ENCODE measurements at places on chromosomes 16 and 17.

- no peak for DNase-seq
Observed at GRCh38 chr16:72974142-72974769, 73.7 kb downstream of the ZFHX3 start.

DNA sequence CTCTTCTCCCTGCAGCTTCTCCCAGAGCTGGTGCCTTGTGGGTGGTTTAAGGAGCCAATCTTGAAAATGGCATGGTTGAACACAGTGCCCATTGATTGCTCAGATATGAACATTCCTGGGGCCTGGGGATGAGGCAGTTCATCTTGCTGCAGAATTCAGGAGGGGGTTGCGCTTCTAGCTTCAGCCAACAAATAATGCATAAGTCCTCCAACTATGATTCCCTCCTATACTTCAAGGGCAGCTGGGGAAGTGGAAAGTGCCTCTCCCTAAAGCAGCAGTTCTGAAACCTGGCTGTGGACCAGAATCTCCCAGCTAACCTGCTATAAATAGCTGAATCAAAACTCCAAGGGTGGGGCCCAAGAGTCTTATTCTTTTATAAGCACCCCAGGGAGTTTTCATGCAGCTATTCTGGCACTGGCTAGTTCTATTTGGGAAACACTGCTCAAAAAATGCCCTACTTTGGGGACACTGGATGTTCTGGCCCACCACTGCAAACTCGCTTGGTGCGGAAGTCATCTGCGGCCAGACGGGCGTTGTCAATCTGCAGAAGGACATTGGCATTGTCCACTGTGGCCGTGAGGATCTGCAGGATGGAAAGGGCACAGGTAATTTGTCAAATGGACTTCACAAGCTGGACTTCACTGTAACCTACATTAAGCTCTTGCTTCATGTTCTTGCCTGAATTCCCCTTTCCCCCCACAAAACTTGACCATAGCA lies 130.3 kb downstream of the CCDC144A start:
- no peak for DNase-seq

DNA sequence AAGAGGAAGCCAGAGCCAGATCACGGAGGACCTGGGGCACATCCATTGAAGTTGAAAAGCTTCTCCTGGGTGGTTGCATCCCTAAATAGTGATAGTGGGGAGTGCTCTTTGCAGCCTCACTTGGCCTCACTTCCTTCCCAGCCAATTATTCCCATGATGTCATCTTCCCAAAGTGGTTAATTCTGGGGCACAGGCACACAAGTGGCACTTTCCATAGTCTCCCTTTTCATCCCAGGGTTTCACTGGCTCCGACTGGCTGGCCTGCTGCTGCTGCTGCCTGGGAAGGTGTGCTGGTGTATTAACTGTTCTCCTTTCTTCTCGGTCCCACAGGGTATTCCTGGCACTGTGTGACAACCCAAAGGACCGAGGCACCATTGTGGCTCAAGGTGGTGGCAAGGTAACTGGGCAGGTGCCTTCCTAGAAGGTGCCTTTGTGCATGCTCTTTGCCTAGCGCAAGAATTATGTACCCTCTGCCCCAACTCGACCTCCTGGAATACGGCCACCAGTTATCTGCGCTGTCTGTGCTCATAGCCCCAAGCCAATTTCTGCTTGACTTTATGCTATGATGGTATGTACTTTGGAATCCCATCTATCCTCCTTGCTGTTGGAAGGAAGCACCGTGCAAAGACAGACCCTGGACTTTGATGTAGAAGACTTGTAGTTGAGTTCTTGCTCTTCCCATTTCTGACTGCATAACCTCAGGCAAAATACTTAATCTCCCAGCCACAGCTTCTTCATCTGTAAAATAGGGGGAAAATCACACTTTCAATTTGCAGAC lies 18.4 kb downstream of the SLC35G3 start:
- no peak for DNase-seq

DNA sequence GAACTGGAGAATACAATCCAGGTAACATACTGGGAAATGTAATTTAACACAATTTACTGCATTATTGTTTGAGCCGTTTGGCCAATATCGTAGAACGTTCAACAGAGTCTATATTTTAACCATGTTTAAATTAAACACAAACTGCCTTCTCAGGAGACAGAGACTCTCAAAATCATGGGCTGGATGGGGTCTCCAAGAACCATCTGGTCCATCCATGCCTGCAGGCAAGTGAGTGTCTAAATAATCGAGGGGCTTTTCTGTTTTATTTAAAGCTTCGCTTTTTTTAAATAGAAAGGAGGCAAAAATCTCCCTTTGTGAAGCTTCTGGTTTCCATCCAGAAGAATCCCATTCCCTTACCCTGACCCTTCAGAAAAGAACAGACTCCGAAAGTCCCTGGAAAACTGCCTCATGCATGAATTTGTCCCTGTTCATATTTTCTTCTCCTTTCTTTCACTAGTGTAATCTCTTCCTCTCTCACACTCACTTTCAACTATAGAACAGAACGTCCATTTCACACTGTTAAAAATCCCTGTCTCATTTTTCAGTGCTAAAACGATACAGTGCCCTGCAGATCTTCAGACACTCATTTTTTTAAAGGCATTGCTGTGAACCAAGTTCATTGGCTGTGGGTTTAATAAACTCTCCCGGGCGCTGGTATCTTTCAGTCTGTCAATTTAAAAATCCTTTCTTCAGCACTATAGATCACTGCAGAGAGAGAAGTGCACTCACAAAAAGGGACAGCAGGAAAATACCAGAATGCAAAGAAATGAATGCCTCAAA lies 111.4 kb upstream of the TOM1L1 start:
- no peak for DNase-seq

DNA sequence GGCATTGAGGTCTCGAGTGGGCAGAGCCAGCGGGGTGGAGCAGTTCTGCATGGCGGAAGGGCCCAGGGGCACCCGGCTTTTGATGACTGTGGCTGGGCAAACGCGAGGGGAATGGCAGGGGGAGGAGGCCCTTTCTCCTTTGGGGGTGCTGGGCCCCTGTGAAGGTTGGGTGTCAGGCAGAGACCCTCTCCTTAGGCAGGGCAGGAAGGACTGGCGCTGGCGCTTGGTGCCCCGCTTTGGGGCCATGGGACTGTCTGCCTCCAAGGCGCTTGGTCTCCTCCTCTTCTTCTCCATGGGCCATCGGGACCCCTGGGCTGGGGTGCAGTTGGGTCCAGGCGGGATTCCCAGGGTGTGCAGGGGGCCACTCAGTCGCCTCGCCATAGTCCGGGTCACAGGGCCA lies 12.8 kb upstream of the GFAP start:
- no peak for DNase-seq

DNA sequence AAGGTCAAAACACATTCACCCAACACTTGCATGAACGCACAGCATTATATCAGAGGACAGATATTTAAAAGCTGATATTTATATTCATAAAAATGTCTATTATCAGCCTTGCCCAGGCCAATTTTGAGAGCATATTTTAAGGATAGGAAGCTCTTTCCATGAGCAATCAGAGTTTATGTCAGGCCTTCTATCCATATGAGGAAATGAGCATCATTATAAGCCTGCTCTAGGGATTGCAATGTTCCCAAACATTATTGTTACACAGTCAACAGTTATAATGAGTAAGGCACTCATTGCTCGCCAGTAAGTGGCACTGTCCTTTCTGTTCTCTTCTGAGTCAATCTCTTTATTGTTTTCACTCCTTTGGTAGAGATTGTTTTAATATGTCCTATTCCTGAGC lies 37.7 kb upstream of the DYNLRB2 start:
- DNase-seq: no peak

GRCh38 chr17:69870091-69870530 lies 204.9 kb upstream of the KCNJ16 start:
- DNase-seq: no peak

- peak; percentile 60 for DNase-seq
Observed at GRCh38 chr17:7237761-7238419, 1.4 kb downstream of the PHF23 start.

- no peak for DNase-seq
Observed at GRCh38 chr17:17077861-17078732, 35.8 kb downstream of the MPRIP start.

- DNase-seq: no peak
Observed at GRCh38 chr17:19332371-19333131, 30.0 kb downstream of the B9D1 start.

DNA sequence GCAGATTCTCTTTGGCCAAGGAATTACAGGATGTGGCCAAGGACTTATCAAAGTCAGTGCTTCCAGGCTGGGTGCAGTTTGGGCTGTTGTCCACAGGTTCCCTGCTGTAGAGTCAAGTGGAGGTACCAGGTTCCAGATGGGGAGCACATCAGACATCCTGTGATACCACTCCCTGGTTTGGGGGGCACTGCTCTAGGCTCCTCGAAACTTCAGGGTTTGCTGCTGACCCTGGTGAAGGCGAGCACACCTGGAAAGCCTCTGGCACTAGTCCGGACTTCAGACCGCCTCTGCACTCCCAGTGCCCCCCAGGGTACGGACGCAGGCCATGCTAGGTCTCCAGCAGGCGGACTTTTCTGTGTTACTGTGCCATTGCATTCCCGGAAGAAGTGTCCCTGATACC lies 10.7 kb downstream of the SLC47A1 start:
- DNase-seq: no peak

DNA sequence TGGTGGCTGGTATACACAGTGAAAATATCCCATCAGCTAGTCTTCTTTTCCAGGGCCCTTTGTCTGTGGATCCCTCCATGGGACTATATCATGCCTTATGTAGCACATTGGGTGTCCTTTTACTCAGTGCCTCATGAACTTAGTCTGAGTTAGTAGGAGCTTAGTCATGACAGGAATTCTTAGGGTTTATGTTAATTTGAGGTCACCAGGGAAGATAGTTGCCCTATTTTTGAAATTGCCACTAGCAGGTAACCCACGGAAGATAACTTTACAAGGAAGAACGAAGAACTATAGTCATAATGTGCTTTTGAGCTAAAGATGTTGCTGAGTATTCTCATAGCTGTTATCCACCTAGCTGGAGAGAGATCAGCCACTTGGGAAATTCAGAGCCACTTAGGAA lies 14.8 kb upstream of the PLK1 start:
- DNase-seq: no peak

DNA sequence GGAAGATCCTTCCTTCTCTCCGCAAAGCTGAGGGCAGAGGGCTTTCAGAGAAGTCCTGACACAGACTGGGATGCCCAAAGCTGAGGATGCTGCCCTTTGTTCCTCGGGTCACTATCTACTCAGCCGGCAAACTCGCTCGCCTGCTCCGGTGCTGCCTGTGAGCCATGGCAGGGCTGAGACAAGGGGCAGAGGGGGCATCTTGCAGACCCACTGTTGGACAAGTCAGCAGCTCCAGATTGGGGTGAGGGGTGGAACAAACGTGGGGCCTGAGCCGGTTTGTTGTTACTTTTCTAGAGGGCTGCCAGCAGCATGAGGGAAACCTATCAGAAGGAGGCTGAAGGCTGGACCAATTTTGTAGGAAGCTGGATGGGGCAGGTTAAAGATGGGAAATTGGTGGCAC lies 47.1 kb upstream of the PIK3R6 start:
- no peak for DNase-seq

DNA sequence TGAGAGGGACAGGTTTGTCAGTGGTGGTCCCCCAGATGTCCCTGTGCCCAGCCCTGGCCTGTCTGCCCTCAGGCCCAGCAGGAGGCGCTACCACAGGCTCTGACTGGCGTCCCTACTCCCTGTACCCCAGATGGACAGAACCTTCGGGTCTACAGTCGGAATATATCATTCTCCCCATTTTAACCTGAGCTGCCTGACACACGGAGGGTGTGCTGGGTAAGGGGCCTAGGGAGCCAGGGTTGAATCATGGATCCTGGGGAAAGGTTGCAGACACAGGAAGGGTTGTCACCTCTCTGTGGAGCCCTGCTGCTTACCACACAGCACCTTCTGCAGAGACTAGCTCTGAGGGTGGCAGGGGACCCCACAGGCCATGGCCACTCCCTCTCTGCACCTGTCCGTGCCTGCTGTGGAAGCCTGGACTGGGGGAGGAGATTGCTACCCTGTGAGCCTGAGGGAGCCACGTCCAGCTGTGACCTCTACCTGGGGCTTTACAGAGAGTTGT lies 162.2 kb upstream of the ZNF267 start:
- no peak for DNase-seq

- no peak for DNase-seq
Observed at GRCh38 chr16:47774661-47775060, 313.5 kb downstream of the PHKB start.

DNA sequence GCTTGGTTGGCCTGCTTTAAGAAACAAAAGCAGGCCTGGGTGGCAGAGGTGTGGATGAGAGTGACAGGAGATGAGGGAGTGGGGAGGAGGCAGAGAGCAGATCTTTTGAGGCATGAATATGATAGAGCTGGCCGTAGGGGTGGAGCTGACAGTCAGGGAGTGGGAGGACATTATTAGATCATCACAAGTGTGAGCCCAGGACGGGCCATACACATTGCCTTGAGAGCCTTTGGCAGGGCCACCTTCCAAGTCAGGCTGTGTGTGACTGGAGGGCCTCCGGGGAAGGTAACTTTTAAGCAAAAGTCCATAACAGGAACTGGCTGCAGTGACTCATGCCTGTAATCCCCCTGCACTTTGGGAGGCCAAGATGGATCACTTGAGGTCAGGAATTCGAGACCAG lies 26.3 kb downstream of the GINS3 start:
- DNase-seq: peak; percentile 24

GRCh38 chr17:79747508-79748294 lies 17.0 kb downstream of the ENPP7 start:
- no peak for DNase-seq

DNA sequence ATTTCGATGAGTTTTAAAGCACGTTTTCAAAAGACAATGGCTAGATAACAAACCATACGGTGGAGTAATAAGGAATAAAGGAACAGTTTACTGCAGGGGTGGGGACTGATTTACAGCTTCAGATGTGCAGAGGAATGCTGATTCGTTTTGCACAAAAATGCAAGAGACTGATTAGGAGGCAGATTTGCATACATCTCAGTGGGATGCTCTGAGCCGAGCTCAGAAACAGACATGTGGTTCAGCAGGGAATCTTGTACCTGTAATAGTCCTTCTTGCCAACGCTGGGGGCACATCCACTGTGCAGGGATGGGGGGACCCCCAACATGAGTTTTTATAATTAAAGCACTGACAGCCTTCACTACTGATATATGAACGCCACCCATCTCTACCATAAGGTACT lies 308.0 kb downstream of the GRIN2A start:
- DNase-seq: no peak

GRCh38 chr17:65027305-65027704 lies 29.2 kb downstream of the GNA13 start:
- no peak for DNase-seq

DNA sequence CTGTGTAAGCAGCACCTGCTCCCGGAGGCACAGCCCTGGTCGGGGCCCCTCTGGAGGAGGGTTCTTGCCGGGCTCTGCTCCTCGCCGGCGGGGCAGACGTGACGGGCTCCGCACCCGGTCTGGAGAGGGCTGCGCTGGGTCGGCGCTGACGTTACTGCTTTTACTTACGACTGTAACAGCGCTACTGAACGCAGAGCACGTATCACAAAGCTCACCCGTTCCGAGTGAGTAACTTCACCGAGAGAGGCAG lies 1.3 kb upstream of the RAB40C start:
- DNase-seq: no peak
